CD8-positive, alpha-beta memory T cell (primary cell): ENCODE measurements at places on chromosomes 11 and 22.
A peak's percentile ranks its signal among the peaks of the same experiment; 100 is the strongest.

DNA sequence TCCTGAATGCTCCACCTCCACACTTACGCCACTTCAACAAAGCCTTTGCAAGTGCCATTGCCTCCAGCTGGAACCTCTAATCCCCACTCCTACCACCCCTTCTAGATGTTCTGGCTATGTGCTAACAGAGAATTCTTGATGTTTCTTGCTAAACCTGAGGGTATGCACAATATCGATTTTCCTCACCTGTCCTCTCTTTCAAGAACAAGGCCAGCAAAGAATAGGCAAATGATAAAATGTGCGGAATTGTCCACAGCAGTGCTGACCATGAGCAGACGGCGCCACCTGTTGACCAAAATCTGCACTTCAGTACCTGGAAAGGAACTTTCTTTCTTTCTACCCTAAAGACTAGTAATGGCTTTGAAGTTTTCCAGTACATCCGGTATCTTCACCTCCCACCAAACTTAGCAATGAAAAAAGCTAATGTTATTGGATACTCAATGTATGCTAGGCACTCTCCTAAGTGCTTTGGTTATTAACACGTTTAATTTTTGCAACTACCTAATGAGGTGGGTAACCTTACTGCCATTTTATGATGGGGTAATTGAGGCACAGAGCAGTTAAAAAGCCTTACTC, 3.4 kb downstream of the TIMM10 start:
- DNase-seq = peak; percentile 67

- no peak for DNase-seq
Measured at GRCh38 chr22:29141078-29141688, 64.5 kb upstream of the EMID1 start.

DNA sequence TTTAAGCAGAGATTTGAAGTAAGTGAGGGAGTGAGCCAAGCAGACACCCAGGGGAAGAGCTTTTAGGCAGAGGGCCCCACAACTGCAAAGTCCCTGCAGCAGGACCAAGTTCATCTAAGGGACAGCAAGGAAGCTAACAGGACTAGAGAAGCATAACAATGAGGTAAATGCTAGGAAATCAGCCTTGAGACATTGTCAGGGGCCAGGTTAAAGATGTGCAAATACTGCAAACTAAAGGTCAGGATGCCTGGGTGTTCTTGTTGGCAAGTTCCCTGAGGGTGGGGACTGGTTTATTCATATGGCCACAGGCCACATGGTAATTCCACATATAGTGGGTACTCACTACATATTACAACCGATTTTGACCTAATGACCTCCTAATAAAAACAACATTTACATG, 399.2 kb upstream of the NARS2 start:
- DNase-seq = no peak

GRCh38 chr11:76667856-76668255, 2.7 kb downstream of the LRRC32 start:
- DNase-seq = no peak

- DNase-seq = no peak
Measured at GRCh38 chr22:48736593-48737460, 1090.8 kb downstream of the BRD1 start.

- DNase-seq = no peak
Measured at GRCh38 chr22:43831561-43832392, 19.7 kb upstream of the EFCAB6 start.

DNA sequence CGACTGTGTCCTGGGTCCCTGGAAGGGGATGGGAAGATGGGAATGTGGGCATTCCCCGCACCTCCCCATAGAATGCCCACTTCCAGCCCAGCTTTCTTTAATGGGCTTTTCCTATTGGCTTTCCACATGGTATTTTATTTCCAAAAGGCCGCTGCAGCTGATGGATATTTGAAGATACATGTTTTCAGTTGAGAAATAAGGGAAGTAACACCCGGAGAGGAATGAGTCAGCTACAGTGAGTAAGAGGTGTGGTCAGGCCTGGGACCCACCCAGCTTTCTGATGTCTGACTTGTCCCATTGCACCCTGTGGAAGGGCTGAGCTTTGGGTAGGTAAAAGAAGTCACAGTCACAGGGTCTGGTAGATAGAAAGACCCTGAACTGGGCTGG, 476.9 kb downstream of the MIAT start:
- DNase-seq = no peak

- DNase-seq = no peak
Measured at GRCh38 chr22:41528132-41528766, 16.0 kb downstream of the POLR3H start.

DNA sequence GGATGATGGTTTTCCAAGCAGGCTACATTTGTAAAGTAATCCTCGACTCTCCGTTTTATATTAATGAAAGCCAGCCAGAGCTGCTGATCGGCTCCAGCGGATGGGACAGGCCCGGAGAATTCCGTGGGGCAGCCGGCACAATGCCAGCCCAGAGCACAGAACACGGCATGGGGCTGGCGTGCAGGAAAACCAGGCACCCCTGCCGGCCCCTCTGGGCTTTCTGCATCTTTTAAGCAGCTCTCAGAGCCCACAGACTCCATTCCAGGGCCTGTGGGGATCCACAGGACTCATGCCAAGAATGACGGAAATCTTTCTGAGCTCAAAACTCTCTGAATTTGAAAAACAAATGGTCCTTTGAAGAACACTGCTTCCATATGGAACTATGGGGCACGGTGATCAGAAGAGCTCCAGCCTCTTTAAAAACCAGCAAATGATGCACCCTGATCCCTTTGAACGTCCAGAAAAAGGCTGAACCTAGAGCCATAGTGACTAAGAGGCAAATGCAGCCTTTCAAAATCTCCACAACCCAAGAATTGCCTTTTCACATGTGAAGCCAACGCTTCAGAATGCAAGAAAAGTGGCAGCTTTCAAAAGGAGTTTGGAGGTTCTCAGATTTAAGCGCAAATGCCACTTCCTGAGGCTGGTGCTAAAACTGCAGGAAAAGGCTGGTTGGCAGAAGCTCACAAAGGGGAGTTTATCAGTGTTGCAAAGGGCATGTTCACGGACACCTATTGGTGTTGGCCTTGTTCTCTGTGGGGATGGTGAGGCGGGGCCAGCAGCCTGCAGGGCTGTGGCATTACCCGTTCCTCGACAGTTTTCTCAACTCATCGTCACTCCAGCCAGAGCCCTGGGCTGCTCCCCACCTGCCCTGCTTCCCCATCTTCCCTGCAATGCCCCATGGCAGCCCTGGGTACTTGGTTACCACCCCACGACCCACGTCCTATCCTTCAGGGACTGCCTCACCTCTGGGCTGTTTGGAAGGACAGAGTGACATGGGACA, 212.5 kb downstream of the CTTN start:
- no peak for DNase-seq

DNA sequence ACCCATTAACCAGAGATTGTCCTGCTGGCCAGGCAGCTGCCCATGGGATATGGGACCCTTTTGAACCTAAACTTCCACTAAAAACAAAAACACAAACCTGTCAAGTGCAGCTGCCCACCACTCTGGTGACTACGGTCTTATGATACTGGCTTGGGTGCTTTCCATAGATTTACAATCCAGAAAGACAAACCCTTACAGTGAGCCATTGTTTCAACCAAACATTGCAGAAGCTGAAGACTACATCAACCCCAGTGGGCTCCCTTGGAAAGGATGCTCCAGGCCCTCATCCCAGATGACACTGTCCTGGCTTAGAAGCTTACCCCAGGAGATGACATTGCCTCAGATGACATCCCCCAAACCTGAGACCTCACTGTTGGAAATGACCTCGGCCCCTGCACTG, 56.9 kb upstream of the WNT11 start:
- DNase-seq = no peak

DNA sequence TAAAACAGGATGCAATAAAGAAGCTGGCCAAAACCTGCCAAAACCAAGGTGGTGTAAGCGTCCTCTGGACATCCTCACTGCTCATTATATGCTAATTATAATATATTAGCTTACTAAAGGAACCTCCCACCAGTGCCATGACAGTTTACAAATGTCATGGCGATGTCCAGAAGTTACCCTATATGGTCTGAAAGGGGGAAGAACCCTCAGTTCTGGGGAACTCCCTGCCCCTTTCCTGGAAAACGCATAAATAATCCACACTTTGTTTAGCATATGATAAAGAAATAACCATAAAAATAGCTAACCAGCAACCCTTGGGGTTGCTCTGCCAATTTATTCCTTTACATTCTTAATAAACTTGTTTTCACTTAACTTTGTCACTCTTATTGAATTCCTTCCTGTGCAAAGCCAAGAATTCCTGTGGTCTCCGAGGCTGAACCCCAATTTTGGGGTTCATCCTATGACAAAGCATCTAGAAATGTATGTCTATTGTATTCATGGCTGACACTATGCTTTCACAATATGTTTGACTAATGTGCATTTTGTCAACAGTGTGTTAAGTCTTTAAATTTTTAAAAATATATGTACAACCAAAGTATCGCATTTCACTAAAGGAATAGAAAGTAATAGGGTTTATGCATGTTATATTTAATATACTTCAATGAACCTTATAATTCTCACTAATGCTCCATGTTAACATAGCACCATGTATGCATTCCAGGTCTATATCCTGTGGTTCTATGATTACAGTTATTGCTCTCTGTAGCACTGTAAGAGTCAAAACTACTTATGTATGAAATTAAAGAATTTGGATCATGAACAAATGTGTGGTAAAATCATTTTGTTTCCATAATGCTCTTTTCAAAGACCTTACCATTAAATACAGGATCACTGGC, 25.1 kb downstream of the LGR4 start:
- DNase-seq = no peak

- no peak for DNase-seq
Measured at GRCh38 chr11:2143799-2144543, 4.8 kb upstream of the IGF2 start.
